NCI-H2029 (cell line): ENCODE measurements at places on chromosomes 16 and 17.

GRCh38 chr16:1495889-1496262 is 2.7 kb downstream of the TELO2 start:
- DNase-seq: no peak

GRCh38 chr17:75552425-75553294 is 27.2 kb downstream of the LLGL2 start:
- no peak for DNase-seq

DNA sequence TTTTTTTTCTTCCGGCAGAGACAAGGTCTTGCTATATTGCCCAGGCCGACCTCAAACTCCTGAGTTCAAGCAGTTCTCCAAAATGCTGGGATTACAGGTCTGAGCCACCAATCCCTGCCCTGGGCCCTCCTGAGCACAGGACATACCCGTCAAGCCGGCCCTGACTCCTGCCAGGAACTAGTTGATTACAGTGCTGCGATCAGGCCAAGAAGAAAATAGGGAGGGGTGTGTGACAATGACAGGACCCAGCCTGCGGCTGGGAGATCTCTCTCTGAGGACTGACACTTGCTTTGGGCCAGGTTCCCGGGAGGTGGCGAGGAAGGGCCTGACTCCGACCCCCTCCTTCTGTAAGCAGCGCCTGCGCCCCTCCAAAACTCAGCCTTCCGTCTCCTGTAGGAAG is 276.6 kb downstream of the MRTFB start:
- DNase-seq: no peak

GRCh38 chr17:47252209-47252608 is 1.4 kb upstream of the ITGB3 start:
- no peak for DNase-seq

GRCh38 chr16:53061701-53062159 is 6.9 kb downstream of the CHD9 start:
- no peak for DNase-seq

DNA sequence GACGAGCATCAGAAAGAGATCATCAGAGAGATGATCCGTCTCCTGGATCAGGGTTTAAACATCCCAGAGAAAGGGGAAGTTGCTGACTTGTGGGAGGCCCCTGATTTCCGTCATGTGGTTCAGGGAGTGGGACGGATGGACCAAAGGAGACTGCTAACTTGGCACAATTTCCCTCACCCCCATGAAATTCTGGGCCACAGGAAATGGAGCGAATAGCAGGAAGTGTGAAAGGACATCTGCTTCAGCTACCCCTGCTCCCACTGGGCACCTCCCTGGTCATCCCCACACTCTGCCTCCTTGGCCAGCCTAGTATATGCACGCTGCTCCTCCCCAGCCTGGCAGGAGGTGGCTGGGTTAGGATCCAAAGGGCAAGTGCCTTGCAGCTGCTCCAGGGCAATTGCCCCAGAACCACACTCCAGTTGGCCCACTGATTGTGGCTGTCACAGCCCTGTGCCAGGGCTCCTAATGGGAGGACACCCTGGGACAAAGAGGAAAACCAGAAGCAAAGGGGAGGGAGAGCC is 1.3 kb downstream of the ARRB2 start:
- no peak for DNase-seq

DNA sequence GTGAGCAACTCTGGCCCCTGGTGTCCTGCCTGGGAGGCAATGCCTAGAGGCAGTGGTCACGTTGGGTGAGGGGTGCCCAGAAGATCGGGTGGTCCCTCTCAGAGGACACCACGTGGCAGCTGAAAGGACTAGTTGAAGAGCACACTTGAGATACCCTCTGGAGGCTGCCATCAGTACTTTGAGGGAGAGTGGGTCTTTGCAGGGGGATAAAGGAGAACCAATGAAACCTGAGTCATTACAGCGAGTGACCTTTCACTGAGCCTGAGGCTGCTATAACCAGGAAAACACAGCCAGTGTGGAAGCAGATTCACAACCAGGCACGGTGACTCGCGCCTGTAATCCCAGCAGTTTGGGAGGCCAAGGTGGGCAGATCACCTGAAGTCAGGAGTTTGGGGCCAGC is 18.9 kb downstream of the CA4 start:
- DNase-seq: no peak

- DNase-seq: no peak
Observed at GRCh38 chr17:49456183-49456965, 38.7 kb upstream of the NGFR start.

- no peak for DNase-seq
Observed at GRCh38 chr17:41967141-41967920, 736 bp downstream of the CNP start.

DNA sequence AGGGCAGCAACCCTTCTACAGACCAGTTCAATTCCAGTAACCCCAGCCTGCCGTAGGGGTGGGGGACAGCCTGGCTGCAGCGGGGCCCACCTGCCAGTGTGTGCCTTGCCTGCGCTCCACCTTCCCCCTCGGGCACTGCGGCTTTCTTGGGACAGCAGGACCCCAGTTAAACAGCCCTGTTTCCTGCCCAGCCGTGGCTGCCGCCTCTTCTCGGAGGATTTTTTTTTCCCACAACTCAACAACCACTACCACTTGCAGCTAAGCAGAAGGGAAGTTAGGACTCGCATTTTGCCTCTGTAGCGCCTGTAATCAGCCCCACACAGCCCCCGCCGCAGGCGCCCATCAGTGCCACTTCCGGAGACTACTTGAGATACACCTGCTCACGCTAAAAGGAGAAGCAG is 76.1 kb downstream of the RAI1 start:
- DNase-seq: peak; percentile 25

GRCh38 chr17:33966410-33967059 is 288.6 kb upstream of the CCL2 start:
- no peak for DNase-seq

DNA sequence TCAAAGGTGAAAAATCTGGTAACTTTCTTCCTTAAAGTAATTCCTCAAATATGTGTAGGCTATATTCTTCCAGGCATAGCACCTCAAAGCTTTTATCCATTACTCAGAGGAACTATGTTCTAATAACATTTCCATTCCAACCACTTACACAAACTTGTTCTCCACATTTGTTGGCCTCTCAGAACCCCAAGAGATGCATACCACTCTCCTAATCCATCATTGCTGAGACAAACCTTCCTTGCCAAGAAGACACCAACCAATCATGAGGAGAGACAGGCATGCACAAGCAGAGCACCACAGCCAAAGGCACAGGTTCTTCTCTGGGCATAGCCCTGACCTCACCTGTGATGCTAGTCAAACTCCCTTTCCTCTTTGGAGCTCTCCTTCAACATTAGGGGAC is 20.9 kb downstream of the CDH11 start:
- DNase-seq: no peak

- DNase-seq: no peak
Observed at GRCh38 chr17:15418781-15419180, 48.6 kb downstream of the CDRT4 start.

DNA sequence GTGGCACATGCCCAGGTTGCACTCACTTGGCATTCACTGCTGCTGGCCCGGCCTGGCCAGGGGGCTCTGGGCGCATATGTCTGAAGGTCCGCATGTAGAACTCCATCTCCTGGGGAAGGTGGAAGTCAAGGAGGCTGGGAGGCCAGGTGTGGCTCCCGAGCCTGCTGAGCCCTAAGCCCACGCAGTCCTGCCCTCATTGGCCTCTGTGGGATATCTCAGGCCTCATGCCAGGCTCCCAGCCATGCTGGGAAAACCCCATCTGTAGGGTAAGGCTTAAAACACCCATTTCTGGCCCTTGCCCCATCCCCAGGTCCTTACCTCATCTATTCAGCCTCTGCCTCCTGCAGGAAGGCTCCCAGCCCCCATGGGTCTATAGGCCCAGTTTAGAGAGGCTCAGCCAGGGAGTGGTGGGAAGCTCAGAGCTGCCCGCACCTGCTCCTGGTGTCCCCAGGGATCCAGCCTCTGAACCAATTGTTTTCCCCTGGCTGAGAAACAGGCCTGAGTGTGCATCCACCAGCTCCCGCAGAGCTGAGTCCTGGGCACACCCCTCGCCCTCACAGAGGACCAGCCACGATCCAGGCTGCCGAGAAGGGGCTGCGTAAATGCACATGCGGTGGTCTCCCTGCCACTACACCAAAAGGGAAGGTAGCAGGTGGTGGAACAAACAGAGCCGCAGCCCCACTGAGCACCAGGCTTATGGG is 2.3 kb upstream of the TPPP3 start:
- DNase-seq: no peak

GRCh38 chr16:6684076-6684673 is 648.5 kb upstream of the RBFOX1 start:
- DNase-seq: no peak

DNA sequence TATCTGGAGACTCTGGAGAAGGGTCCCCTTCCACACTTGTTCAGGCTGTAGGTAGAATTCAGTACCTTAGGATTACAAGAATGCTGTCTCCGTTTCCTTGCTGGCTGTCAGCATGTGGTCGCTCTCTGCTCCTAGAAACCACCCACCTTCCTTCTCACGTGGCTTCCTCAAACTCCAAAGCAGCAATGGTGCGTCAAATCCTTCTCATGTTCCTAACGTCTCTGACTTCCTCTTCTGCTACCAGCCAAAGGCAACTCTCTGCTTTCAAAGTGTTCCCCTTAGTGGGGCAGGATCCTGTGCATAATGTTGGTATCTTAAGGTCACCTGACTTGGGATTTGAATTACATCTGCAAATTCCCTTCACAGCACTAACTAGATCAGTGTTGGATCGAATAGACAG is 30.9 kb upstream of the DYNLRB2 start:
- no peak for DNase-seq

GRCh38 chr17:77872199-77872598 is 86.3 kb upstream of the TNRC6C start:
- no peak for DNase-seq

DNA sequence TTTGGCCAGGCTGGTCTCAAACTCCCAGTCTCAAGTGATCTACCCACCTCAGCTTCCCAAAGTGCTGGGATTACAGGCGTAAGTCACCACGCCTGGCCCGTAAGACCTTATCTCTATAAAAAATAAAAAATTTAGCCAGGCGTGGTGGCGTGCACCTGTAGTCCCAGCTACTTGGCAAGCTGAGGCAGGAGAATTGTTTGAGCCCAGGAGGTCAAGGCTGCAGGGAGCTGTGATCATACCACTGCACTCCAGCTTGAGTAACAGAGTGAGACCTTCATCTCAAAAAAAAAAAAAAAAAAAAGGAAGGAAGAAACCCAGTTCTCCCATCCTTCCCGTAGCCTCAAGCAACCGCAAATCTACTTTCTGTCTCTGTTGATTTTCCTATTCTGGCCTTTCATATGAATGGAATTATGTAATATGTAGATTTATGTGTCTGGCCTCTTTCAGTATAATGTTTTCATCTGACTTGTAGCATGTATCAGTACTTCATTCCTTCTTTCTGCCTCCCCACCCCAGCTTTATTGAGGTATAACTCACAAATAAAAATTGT is 11.2 kb downstream of the CASC3 start:
- DNase-seq: no peak

- DNase-seq: no peak
Observed at GRCh38 chr17:75692976-75693375, 25.8 kb downstream of the SAP30BP start.
